ENCODE measurements at places on chromosomes 16 and 17.
A peak's percentile ranks its signal among the peaks of the same experiment; 100 is the strongest.

- no peak for DNase-seq
These were observed 4.8 kb upstream of the LASP1NB start for GRCh38 chr17:38920374-38921291.

- no peak for DNase-seq
These were observed 111.9 kb downstream of the CNTNAP4 start for GRCh38 chr16:76389126-76389525.

DNA sequence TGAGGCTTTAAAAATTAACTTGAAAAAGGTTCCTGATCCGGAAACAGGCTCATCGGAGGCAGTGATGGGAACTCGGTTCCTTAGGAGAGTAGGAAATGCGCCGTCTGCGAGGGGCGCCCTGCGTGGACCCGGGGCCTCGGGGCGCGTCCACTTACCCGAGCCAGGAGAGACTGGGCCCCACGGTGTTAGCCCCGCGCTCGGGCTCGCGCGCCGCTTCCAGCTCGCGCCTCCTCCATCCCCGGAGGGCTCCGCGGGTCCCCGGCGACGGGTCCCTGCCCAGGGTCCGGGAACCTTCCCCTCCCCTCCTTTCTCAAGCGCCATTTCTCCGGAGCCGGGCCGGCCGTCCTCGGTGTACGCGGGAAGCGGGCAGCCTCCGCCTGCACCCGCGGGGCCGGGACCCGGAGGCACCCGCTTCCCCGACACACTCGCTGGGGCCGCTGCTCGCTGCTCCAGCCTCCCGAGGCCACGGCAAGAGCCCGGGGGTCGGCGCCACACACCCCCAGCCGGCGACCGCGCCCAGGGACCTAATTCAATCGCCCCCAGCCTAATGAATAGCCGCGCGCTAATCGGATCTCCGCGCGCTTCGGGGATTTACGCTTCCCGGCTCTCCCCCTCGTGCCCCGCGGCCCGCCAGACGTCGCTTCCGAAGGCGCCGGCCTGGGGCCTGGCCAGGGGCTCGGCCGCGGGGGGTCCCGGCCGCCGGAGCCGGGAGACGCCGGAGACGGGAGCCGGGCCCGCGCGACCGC is 2.2 kb upstream of the BAHCC1 start:
- DNase-seq: peak; percentile 53

DNA sequence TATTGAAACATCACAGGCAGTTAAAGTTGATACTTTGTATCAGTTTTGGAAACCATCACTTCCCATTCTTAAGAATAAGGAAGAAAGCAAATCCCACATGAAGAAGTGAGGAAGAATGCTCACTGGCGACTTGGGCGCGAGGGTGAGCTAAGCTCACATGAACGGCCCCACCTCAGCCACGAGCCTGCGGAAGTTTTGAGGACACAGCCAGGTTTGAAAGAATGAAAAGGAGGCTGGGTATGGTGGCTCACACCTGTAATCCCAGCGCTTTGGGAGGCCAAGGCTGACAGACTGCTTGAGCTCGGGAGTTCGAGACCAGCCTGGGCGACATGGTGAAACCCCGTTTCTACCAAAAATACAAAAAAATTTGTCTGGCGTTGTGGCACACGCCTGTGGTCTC is 110.3 kb upstream of the CHMP6 start:
- no peak for DNase-seq

DNA sequence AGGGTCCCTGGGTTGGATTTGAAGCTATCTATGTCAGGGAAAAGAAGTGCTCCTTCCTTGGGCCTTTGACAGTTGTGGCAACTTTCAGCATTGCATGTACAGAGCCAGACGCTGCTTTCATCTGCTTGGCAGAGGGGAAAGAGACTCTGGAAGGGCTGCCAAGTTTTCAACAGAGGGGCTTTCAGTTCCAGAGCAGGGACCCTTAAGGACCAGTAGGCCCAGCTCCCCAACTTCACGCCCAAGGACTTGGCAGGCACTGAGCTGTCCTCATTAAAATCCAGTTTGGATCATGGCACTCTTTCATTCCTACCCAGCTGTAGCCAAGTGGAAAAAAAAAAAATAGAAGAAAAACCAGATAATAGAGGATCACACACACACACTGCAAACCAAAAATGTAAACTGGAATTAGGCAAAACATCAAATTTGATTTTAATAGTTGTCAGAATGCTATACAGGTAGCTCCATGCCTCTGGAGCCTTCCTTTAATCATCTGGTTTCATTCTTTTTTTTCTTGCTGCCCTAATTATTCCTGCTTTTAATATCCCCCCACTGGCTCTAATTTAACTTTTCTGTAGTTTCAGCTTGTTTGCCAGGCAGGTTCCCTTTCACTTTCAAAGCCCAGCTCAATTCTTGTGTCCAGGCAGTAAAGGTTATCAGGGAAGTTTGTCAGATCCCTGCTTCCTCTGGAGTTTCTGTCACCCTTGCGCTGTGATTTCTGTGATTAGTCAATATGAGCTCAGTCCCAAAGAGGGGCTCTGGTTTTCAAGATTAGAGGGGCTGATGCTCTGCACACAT is 702.6 kb upstream of the CDH8 start:
- DNase-seq: no peak

DNA sequence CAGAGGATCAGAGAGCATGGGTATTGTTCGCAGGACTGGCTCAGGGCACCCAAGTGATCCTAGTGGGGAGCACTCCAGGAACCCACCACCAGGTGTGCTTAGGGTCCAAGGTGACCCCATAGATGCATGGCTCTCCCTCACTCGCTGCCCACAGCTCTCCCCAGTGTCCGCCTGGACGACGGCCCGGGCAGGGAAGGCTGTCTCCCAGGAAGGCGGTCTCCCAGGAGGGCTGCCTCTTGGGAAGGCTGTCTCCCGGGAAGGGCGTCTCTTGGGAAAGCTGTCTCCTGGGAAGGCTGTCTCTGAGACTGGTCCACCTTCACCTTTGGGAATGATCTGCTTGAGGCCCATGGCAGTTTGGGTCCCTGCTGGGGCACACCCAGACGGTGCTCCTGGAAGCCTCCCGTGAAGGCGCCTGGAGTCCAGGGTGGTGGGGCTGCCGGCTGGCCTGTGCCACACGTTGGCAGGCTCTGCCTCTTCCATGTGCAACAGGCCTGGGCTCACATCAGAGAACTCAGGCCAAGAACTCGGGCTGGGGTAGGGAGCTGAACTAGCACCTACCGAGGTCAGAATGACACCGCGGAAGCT is 5.0 kb downstream of the ECI1 start:
- no peak for DNase-seq

All from ELR (cell line).